ENCODE measurements at places on chromosomes 16 and 17.

GRCh38 chr16:84836967-84837366 is 17.2 kb downstream of the CRISPLD2 start:
- DNase-seq = no peak

DNA sequence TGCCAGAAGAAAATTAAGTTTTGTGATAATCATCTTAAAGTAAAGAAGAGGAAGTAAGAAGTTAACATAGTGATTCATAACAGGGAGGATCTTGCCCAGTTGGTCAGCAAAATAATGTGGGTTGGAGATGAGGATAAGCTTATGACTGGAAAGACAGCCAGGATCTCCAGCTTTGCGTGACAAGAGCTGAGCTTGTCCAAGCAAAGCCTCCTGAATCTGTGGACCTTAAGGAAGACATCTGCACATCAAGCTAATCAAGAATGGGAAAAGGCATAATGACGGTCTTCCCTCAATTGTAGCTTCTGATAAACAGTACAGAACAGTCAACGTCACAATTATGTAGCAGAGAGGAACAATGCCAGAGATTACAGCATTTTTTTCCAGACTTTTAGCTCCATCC is 744.7 kb upstream of the GOT2 start:
- no peak for DNase-seq

DNA sequence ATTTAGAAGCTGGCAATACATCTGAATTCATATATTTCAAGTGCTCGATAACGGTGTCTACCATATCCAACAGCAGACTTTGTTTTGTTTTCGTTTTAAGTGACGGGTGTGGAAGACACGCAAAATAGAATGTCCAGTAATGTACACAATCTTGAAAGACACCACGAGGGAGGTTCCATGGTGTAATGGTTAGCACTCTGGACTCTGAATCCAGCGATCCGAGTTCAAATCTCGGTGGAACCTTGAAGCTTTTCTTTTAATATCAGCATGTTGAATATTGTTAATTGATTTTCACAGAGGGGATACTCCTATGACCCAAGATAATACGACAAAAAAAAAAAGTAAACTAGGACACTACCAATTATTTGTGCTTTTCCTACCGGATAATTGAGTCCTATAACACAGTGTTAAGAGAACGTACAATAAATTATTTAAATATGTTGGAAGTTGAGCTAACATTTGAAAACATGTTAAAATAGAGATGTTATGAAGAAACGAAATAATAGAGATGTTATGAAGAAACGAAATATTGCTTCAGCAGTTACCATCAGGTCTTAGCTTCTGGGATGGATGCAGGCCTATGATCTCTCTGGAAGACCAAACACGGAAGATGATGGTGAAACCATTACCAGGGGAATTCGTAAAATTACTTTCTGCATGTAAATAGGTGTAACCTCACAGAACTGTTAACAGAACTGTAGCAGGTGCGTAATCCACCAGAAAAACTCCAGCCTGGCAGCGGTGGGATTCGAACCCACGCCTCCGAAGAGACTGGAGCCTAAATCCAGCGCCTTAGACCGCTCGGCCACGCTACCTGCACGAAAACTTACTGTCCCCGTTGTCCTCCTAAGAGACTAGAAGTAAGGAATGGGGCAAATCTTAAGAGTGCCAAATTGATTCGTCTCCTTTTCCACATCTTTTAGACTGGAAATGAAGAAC is 1.5 kb upstream of the ALOXE3 start:
- peak; percentile 77 for DNase-seq

- no peak for DNase-seq
Observed at GRCh38 chr16:23082161-23082788, 67.0 kb downstream of the USP31 start.

Data from CD4-positive, alpha-beta T cell (primary cell).